ENCODE measurements at places on chromosomes 6 and 20. TPM values are rescaled to one million over a fixed set of nuclear protein-coding genes. Genes with fewer than 3 reads are reported as not detected.

MEP1A gene
- polyA plus RNA-seq = not detected

DNA sequence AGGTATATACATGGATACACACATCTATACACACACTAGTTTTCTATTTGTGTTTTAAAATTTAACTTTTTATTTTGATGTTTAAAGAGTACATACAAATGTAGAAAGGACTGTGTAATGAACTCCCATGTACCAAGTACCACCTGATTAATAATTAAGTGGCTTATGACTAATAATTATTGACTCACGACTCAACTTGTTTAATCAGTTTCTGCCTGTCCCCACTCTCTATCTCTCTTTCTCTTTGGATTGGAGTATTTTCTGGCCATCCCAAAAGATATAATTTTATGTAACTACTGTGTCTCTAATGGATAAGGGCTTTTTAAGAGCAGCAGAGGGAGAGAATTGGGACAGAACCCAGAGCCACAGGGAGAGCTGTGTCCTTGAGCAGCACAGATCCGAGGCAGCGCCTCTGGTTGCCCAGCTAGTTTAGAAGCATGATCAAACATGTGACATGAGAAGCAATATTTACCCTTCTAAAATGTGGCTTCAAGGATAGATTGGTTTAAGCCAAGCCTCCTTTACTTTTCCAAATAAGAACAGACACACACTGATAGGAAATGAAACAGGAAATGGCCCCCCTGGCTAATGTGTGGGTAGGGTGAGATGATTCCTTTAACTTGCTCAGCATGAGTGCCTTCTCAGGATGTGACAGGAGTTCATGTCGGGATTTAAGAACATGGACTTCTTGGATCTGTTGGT is 81.0 kb downstream of the ERMARD start:
- no peak for DNase-seq

- no peak for DNase-seq
Observed at GRCh38 chr6:53811082-53811481, 16.3 kb downstream of the LRRC1 start.

- DNase-seq = no peak
Observed at GRCh38 chr6:75504465-75505222, 11.0 kb upstream of the FILIP1 start.

- DNase-seq = no peak
Observed at GRCh38 chr20:54011346-54011745, 59.0 kb downstream of the BCAS1 start.

PRDM1 gene
- 3.7 TPM for polyA plus RNA-seq

ATP9A gene
- 17.9 TPM for polyA plus RNA-seq

DNA sequence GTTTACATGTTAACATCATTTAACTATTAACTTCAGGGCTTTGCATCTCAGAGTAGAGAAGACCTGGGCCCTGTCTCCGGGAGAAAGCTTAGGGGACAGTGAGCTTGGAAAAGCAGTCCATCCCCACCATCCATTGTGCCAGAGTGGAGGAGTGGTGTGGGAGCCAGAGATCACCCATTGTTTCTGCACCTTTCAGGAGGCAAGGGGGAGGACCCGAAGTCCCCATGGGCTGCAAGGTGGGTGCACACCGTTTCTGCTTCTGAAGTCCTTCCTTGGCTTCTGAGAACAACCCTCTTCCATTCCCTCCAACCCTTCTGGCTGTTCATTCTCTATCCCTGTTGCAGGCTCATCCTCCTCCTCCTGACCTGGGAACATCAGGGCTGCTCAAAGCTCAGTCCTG is 4.0 kb upstream of the PPP1R3G start:
- DNase-seq = no peak

SIRPB1 gene
- polyA plus RNA-seq = 0.38 TPM

DNA sequence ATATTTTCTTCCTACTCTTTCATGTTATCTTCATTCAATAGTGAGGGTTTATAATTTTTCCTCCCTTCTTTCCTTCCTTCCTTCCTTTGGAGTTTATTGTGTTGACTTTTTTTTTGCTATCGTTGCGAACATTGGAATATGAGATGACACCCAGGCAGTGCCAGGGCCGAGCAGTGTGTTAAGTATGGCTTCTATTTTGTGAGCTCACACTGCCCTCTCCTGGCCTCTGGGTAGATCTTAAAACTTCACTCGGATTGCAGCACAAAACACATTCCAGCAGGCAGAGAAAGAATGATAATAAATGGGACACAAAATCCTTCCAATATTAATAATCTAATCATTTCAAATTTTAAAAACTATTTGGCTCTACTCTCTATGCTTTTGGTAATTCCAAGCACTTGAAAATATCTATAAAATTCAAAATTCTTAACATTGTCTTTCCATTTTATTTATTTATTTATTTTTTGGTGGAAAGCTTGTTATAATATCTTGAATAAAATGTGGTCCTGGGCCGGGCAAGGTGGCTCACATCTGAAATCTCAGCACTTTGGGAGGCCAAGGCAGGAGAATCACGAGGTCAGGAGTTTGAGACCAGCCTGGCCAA is 147.4 kb upstream of the OLIG3 start:
- DNase-seq = peak; percentile 32
